ENCODE measurements at places on chromosomes 3 and 15.

GRCh38 chr3:126107957-126108675 is 24.2 kb upstream of the SLC41A3 start:
- DNase-seq = no peak

DNA sequence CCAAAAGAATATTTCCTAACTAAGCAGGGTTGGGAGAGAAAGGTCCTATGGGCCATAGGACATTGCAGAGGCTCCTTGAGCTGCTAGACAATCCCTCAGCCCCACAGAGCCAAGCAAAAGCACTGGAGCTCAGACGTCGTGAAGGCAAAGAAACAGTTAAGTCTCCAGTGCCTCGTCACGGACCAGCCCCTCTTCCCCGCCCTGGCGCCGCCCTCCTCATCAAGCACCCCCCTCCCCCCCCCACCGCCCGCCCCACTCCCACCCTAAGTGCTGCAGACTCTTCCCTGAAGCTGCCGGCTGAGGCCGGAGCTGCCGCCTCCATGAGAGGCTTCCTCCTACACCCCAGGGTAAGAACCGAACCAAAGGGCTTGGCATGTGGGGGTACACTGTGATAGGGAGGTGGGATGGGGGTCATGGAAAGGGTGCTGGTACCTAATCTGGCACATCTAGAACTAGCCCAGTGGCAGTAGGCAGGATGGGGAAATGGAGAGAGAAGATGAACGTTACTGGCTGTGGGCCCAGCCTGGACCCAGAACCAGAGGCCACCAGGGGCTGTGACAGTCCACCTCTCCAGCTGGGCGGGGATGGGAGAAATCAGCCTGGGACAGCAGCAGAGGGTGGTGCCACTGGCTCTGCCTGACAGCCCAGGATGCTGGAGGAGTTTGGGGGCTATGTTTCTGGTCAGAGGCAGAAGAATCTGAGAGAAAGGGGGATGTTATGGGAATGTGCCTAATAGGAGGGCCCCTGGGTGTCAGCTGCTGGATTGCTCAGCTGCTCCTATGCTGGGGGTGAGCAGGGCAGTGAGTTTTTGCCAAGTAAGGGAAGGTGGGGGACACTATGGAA is at the start of gene MAP1A:
Gene MAP1A (plus strand): TSS at position 255 of the 843 bp plus-strand sequence. CDS start 3,866 bp downstream, outside the sequence.
- DNase-seq = no peak

- no peak for DNase-seq
Observed at GRCh38 chr3:52366527-52366926, 50.4 kb downstream of the DNAH1 start.

DNA sequence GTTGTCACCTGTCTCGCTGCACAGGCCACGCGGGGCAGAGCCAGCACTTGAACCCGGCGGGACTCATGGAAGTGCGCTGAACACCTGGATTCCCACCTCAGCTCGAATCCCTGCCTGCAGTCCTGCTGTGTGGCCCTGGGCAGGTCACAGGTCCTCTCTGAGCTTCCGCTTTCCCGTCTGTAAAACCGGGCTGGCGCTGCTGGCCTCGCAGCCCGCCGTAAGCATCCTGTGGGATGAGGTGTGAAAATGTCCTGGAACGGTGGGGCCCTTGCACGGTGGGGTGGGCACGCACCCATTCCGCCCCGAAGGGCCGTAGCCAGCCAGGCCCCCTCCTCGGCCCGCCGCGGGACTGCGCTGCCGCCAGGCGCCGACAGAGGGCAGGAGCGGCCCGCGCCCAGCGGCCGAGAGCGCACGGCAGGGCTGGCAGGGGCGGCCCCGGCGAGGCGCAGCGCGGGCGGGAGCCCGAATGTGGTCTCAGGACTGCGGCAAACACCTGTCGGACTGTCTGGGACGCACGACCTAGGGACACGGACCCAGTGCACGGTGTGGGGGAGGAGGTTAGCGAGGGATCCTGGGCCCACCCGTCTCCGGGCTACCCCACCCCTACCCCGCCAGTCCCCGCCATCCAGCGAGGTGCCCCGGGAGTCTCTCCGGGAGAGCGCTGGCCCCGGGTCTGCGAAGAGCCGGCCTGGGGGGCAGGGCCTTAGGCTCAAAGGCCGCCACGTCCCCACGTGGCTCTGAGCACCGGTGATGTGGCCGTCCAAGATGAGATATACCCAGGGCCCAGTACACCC is 40.4 kb downstream of the DNAJB8 start:
- peak; percentile 38 for DNase-seq

All from stimulated activated CD8-positive, alpha-beta memory T cell treated with anti-CD3 and anti-CD28 coated beads, Interleukin-15, amount 100 ng/mL, for 48 hours (primary cell).